Stimulated activated CD4-positive, alpha-beta T cell treated with anti-CD3 and anti-CD28 coated beads, Interleukin-2, amount 100 ng/mL, for 48 hours (primary cell): ENCODE measurements at places on chromosomes 7 and 10.

DNA sequence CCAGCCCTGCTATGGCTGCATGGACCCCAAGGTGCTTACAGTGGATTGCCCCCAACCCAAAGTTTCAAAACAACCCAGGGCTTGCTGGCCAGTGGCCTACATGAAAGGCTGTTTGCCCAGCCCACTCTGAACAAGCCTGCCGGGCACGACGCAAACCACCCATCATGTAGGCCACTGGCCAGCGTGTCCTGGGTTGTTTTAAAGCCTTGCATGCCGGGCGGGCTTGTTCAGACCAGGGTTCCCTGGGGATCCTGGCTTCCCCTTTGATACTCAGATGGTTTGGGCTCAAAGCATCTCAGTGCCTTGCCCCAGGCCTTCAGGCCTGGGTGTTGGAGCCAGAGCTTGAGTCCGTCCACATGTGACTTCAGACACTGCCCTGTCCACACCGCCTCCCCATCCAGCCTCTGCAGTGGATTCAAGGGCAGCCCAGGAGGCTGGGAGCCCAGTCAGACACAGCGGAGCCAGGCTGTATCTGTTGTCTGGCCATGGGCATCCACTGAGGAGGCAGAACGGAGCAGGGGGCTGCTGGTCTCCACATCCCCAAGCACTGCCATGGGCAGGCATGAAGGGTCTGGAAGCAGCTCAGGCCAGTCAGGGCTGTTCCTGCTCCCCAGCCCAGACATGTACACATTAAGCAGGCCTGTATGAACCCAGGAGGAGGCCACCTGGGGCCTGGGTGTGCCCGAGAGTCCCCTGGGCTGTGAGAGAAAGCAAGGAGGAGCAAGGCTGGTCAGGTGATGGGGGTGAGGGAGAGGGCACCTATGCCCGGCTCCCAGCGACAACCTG lies 4.0 kb upstream of the ADIRF start:
- no peak for DNase-seq

GRCh38 chr10:71084061-71084817 lies 128.1 kb upstream of the UNC5B start:
- no peak for DNase-seq

DNA sequence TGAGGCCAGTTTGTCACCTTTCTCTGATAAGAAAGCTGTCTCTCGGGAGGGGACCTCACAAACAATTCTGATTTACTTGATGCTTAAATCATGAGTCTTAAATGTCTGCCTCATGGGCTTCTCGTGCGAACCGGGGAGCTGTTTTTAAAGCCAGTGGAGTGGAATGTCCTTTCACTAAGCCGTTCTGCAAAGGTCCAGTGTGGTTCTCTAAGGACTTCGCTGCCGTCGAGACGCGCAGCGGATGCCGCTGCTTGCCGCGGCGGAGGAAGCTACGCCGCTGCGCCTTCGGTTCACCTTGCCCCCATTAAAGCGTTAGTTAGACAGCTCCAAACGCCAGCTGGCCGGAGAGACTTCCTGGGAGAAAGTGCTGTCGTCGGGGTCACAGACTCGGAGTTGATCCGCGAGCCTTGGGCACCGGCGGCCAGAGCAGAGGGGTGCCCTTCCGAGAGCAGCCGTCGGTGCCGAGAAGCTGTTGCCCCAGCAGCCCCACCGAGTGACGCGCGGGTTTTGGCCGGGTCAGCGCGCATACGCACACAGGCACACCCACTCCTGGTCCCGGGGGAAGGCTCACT lies 1.3 kb upstream of the HMX3 start:
- DNase-seq, result no peak

DNA sequence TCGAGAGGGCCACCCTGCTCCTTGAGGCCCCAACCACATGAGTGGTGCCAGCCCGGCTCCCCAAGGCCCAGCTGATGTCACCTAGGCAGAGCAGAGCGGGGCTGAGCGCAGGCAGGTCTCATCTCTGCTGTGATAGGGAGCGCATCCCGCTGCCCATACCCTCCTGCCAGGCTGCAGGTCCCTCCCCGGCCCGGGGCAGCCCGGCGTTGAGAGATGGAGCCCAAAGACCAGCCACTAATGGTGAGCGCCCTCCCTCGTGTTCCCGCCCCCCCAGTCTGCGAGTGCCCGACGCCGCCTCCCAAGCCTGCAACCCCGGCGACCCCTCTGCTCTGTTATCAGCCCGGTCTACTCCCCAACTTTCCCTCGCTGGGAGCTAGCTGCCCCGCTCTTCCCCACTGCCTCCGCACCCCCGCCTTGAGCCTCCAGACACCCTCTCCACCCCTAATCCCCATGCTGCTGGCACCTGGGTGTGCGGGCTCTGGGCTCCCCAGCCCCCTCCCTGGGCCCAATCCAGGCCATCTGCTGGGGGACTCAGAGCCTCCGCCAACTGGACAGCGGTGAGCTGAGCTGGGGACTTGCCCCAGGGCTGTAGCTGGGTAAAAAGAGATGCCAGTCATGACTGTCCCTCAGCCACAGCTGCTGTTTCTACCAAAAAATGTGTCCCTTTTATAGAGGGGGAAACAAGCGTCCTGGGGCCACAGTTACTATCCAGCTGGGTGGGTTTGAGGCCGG lies 19.7 kb upstream of the CHST12 start:
- DNase-seq, result no peak

- no peak for DNase-seq
Measured at GRCh38 chr10:29926693-29927048, 132.7 kb downstream of the JCAD start.

DNA sequence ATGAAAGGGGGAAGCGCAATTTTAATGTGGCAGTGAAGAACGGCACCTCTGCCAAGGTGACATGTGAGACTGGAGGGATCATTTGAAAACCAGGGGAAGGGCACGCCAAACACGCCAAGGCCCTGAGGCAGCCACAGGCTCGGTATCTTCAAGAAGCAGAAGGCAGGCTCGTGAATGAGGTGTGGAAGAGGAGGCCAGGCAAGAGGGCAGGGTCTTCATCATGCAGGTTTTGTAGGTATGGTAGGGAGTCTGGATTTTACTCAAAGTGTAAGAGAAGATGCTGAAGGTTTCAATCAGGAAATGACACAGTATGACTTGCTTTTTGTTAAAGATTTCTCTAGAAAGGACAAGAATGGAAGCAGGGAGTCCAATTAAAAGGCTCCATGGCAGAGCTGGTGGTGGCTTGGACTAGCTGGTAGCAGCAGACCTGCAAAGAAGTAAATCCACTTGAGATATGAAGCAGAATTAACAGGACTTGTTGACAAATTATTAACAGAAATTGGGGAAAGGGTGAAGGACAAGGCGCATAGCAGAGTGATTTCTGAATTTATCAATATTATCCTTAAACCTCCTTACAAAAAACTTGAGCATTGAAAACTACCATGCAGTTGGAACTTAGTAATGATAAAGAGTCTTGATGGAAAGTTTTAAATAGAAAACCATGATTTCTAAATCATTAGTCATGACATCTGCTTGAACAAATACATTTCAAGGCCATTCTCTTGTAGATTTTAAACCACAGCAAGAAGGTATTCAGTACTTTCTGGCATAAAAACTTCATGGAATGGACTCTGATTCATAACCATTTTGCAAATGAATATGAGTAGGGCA lies 70.4 kb downstream of the COA1 start:
- no peak for DNase-seq
